ENCODE measurements at places on chromosomes 11 and 22.

DNA sequence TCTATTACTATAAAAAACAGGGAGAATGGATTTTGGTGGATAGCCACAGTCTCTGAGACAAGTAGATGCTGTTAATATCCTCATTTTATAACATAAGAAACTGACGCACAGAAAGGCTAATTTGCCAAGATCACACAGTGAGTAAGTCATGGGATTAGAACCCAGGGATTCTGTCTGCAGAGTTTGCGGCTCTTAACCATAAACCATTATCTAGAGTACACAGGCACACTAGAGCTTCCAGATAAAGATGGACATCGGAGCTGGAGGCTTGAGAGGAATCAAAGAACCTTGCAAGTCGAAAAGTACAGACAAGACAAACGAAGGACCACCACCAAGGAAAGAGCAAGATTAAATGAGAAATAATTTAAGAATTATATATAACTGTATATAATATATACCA, 11.3 kb downstream of the LGALS12 start:
- no peak for DNase-seq

GRCh38 chr22:24146791-24147353, 34.4 kb upstream of the SUSD2 start:
- no peak for DNase-seq

DNA sequence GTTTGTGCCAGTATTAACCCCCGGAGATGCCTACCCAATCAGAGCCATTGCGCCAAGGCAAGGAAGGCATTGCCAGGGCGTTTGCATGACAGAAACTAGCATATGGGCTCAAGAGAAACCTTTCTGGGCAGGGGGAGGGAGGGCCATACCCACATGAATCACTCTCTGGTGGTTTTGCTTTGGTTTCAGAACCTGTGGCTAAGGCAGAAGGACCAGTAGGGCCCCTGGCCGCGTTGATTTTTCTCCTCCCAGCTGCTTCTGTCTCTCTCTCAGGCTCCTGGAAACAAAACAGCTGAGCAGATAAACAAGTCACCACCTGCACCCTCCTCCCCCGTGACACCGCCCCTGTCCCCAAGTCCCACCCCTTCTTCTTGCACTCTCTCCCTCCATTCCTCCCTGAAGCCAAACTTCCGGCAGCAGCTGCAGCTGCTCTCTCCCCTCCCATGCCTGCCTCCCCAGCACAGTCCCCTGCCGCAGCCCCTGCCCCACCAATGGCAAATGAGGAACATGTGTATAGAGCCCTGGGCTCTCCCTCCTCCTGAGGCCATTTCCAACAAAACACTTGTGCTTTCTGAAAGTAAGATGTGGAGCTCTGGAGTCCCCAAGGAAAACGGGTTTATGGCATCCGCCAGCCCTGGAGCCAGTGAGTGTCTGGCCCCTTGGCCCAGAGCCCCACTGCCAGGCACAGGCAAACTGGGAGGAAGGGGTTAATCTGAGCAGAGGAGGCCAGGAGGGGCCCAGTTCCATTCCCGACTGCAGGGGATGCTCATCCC, 39.0 kb upstream of the ADA2 start:
- DNase-seq = peak; percentile 74

- no peak for DNase-seq
These were observed 39.3 kb upstream of the SPON1 start for GRCh38 chr11:13923182-13923581.

- DNase-seq = peak; percentile 98
These were observed at the start of gene SLC35E4 for GRCh38 chr22:30635273-30636225. Gene SLC35E4 (plus strand): TSS chr22:30635781. CDS start chr22:30636451, 670 bp downstream.
